HFFc6 (cell line): ENCODE measurements at places on chromosomes 12 and 14. TPM values are rescaled to one million over a fixed set of nuclear protein-coding genes. Genes with fewer than 3 reads are reported as not detected.

DNA sequence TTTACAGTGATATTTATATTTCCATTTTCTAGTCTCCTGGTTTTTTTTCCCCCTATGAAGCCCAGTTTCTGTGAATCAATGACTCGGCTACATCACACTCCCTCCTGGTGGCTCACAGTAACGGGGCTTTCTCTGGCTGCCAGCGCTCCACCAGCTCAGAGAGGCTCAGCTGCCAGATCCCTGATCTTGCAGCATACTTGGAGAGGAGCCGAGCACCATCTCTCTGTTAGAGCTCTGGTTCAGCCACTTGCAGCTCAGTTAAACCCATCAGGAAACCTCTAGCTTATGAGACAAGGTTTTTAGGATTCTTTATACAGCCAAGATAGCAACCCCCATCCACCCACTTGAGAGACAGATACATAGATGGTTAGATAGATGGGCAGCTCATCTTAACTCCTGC, 74.6 kb downstream of the CIT start:
- H3K4me3 ChIP-seq, result peak overlapping the region; percentile 31
- DNase-seq, result peak; percentile 37
- H3K4me1 ChIP-seq, result peaks cover 41% of the 10 kb centered on the region
- H3K36me3 ChIP-seq, result peaks cover 7% of the 10 kb centered on the region
- no peaks in the 10 kb centered on the region; the same call in 1 of the 2 replicates for H3K27me3 ChIP-seq

GRCh38 chr14:30158299-30158698, 230.7 kb upstream of the PRKD1 start:
- no peaks in the 10 kb centered on the region for H3K36me3 ChIP-seq
- no peaks in the 10 kb centered on the region; the same call in 1 of the 2 replicates for H3K4me1 ChIP-seq
- H3K27ac ChIP-seq, result no peak overlapping the region
- DNase-seq, result no peak

GRCh38 chr14:51848120-51848519, 12.3 kb upstream of the GNG2 start:
- no peaks in the 10 kb centered on the region for H3K36me3 ChIP-seq
- peaks cover 26% of the 10 kb centered on the region for H3K4me1 ChIP-seq
- H3K4me3 ChIP-seq, result no peak overlapping the region
- peaks cover 18% of the 10 kb centered on the region for H3K27me3 ChIP-seq

Gene KIF21A
- 0.52 to 2.3 TPM (median 1.5 TPM) in 3 replicates for total RNA-seq

DNA sequence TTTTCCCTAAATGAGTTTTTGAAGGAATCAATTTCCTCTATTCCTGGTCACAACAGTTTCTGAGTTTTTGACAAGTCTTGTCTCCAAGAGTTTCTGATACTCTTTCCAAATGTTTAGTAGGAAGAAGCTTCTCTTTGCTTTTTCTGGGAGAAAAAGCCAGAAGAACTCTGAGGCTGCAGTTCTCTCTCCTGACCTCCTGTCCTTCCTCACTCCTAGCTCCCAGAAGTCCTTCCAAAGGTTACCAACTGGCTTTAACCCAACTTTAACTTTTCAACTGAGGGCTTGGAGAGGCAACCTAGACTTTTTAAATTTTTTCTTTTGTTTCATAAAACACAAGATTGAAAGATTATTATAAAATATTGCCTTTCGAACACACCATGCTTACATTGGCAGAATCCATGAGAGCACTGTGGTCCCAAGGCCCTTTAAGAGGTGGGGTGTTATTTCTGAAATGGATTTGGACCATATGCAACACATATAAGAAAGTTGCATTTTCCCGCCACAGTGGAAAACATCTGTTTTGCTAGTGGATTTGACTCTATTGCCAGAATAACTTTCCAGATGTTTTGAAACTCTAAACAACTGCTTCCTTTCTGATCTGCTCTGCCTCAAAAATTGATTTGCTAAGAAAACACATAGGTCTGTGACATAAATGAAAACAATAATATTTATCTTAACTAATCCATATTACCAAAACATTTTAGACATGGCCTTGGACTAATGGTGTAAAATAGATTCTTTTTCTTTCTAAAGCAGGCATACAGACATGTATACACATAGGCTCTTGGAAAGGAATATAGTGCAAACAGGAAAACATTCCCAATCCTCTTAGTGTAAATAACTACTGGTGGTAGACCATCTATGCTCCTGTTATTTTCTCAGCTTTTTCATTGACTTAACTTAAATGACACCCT, 22.3 kb upstream of the EPS8 start:
- no peak for DNase-seq
- H3K4me1 ChIP-seq, result no peaks in the 10 kb centered on the region
- H3K36me3 ChIP-seq, result no peaks in the 10 kb centered on the region
- H3K4me3 ChIP-seq, result no peak overlapping the region
- no peak overlapping the region for H3K27ac ChIP-seq

GRCh38 chr14:65580973-65581372, 168.4 kb downstream of the FUT8 start:
- no peak for DNase-seq
- no peak overlapping the region for H3K4me3 ChIP-seq
- H3K27me3 ChIP-seq, result no peaks in the 10 kb centered on the region
- no peak overlapping the region for H3K27ac ChIP-seq

DNA sequence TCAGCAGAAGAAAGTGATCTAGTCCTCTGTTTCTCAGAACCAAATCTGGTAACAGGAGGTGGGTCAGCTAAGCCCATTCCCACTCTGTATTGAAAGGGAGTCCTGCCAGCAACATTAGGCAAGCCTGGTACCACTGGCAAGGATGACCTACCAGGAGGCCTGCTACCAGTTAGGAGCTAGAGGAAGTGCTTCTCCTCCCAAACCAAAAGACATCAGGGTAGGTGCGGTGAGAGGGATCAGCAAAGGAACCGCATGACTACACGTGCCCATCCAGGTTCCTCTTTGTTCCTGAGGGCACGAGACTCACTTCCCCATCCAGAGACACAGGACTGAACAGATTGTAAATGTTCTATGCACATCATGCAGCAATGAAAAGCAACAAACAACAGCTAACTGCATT, 2.8 kb downstream of the KLRC4 start:
- DNase-seq, result no peak
- no peak overlapping the region for H3K4me3 ChIP-seq
- H3K36me3 ChIP-seq, result no peaks in the 10 kb centered on the region
- no peaks in the 10 kb centered on the region for H3K4me1 ChIP-seq
- peaks cover 4% of the 10 kb centered on the region; the same call in 1 of the 2 replicates for H3K27me3 ChIP-seq

Gene GARIN6
- not detected in 3 replicates for total RNA-seq

Gene FOXG1
- 0.05 TPM in 1 of 3 replicates, not detected in the others for total RNA-seq
